ENCODE measurements at places on chromosomes 6 and 20.

GRCh38 chr6:66599541-66599940 is 892.5 kb upstream of the EYS start:
- no peak overlapping the region for H3K4me3 ChIP-seq
- H3K36me3 ChIP-seq: no peaks in the 10 kb centered on the region
- no peaks in the 10 kb centered on the region for H3K4me1 ChIP-seq
- no peaks in the 10 kb centered on the region for H3K27me3 ChIP-seq

- no peaks in the 10 kb centered on the region for H3K36me3 ChIP-seq
- DNase-seq: no peak
- peak overlapping the region; percentile 9 for H3K27ac ChIP-seq
- no peaks in the 10 kb centered on the region for H3K27me3 ChIP-seq
- no peak overlapping the region for H3K4me3 ChIP-seq
- H3K4me1 ChIP-seq: no peaks in the 10 kb centered on the region
Observed at GRCh38 chr6:23334360-23334759, 765.0 kb downstream of the HDGFL1 start.

GRCh38 chr6:86192123-86192522 is 549.4 kb upstream of the SYNCRIP start:
- no peak for DNase-seq
- no peak overlapping the region for H3K4me3 ChIP-seq
- no peaks in the 10 kb centered on the region for H3K27me3 ChIP-seq
- no peak overlapping the region for H3K27ac ChIP-seq
- H3K4me1 ChIP-seq: no peaks in the 10 kb centered on the region

GRCh38 chr6:562052-562676 is 94.7 kb downstream of the HUS1B start:
- no peaks in the 10 kb centered on the region for H3K4me1 ChIP-seq
- H3K27ac ChIP-seq: no peak overlapping the region
- H3K36me3 ChIP-seq: no peaks in the 10 kb centered on the region
- H3K4me3 ChIP-seq: no peak overlapping the region
- H3K27me3 ChIP-seq: no peaks in the 10 kb centered on the region

- H3K27me3 ChIP-seq: no peaks in the 10 kb centered on the region
- H3K36me3 ChIP-seq: no peaks in the 10 kb centered on the region
- no peak overlapping the region for H3K27ac ChIP-seq
- no peak for DNase-seq
- no peak overlapping the region for H3K4me3 ChIP-seq
- no peaks in the 10 kb centered on the region for H3K4me1 ChIP-seq
Observed at GRCh38 chr20:36219671-36220220, 16.5 kb upstream of the AAR2 start.

GRCh38 chr6:41522780-41523548 is 23.2 kb upstream of the FOXP4 start:
- H3K27ac ChIP-seq: no peak overlapping the region
- no peaks in the 10 kb centered on the region for H3K36me3 ChIP-seq
- H3K4me3 ChIP-seq: no peak overlapping the region

DNA sequence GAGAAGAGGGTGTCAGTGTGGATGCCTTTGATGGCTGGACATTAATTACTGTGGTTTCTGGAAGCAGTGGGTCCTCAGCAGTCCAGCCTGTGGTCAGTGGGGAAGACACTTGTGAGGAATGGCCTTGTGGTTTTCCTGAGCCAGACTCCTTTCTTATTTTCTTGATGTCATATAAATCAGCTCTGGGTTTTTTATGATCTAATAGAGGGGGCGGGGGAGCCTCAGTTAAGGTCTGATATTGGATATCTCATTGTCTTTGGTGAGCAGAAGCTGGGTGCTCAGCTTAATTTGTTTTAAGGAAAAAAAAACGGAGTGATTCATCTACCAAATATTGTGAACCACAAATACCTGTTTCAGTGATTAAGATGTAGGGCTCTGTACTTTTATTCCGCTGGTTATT is 62.1 kb downstream of the OTOR start:
- no peaks in the 10 kb centered on the region for H3K4me1 ChIP-seq
- no peak for DNase-seq
- no peak overlapping the region for H3K27ac ChIP-seq

GRCh38 chr20:48287552-48288170 is 502.4 kb upstream of the SULF2 start:
- DNase-seq: no peak
- H3K4me3 ChIP-seq: no peak overlapping the region
- no peaks in the 10 kb centered on the region for H3K36me3 ChIP-seq
- no peak overlapping the region for H3K27ac ChIP-seq

- H3K27ac ChIP-seq: no peak overlapping the region
- H3K27me3 ChIP-seq: no peaks in the 10 kb centered on the region
- no peaks in the 10 kb centered on the region for H3K4me1 ChIP-seq
- H3K36me3 ChIP-seq: no peaks in the 10 kb centered on the region
Observed at GRCh38 chr6:78192057-78192456, 539.2 kb downstream of the MEI4 start.

GRCh38 chr6:108531332-108531731 is 29.4 kb upstream of the FOXO3 start:
- no peak for DNase-seq
- H3K36me3 ChIP-seq: no peaks in the 10 kb centered on the region
- H3K4me1 ChIP-seq: no peaks in the 10 kb centered on the region
- H3K27ac ChIP-seq: no peak overlapping the region
- H3K4me3 ChIP-seq: no peak overlapping the region

- no peak overlapping the region for H3K4me3 ChIP-seq
- no peaks in the 10 kb centered on the region for H3K36me3 ChIP-seq
- no peaks in the 10 kb centered on the region for H3K27me3 ChIP-seq
- DNase-seq: no peak
- no peak overlapping the region for H3K27ac ChIP-seq
Observed at GRCh38 chr6:5188646-5189045, 72.1 kb downstream of the LYRM4 start.

DNA sequence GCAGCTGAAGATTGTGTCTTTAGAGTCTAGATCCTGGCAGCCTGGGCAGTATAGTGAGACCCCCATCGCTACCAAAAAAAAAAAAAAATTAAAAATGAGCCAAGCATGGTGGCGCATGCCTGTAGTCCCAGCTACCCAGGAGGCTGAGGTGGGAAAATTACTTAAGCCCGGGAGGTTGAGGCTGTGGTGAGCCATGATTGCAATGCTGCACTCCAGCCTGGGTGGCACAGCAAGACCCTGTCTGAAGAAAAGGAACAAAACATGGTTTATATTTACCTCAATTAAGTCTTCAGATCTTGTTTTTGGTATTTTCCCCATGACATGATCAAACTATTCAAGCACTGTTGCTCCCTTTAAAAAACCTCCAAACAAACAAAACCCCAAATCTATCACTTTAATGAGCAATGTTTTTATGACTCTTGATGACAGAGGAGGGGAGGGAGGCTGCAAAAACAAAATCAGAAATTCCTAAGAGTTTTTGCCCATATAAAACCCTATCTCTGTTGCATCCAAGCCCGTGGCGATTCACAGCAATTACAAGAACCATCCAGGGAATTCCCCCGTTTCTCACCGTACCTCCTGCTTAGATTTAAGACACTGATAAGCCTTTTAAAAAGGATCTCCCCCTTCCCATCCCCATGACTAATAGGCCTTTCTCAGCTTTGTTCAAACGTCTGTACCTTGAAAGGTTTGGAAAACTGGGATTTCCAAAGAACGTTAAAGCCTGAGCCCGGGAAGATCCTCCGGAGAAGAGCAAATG is 259.9 kb downstream of the BMP7 start:
- no peaks in the 10 kb centered on the region for H3K4me1 ChIP-seq
- no peak for DNase-seq
- H3K27me3 ChIP-seq: peaks cover 4% of the 10 kb centered on the region
- H3K36me3 ChIP-seq: no peaks in the 10 kb centered on the region

DNA sequence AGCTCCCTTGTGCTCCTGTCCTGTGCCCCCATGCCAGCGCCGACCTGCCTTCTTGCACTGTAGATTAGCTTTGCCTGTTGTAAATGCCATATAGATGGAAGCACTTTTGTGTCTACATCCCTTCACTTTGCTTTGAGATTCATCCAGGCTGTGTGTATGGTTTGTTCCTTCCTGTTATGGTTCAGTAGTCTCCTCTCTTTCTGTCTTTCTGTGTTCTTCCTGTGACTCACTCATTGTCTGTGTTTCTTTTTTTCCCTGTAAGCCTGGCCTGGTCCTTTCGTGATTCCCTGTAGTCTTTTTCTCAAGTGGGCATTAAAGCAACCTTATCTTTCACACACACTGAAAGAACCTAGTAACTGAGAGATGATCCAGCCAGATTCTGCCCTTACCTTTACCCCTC is 66.6 kb downstream of the JARID2 start:
- no peaks in the 10 kb centered on the region for H3K36me3 ChIP-seq
- H3K27ac ChIP-seq: peak overlapping the region; percentile 51
- H3K4me1 ChIP-seq: peaks cover 65% of the 10 kb centered on the region
- no peak overlapping the region for H3K4me3 ChIP-seq
- DNase-seq: no peak
- no peaks in the 10 kb centered on the region for H3K27me3 ChIP-seq

DNA sequence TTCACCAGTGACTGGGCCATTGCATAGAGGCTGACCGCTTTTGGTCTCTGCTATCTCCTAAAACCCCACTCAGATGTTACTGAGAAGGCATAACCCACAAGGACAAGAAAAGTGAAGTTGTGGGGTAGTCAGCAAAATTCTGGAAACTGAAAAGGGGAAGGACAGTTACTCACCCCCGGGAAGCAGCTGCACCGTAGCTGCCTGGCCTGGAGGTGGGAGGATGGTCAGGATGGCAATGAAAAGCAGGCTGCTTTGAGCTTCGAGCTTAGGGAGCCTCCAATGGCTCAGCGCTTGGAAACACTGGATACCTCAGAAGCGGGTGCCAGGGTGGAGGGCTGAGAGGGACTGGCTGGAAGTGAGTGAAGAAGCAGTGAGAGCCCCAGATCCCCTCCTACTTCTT is 56.0 kb downstream of the KCNK5 start:
- no peaks in the 10 kb centered on the region for H3K36me3 ChIP-seq
- no peak for DNase-seq
- no peaks in the 10 kb centered on the region for H3K4me1 ChIP-seq

DNA sequence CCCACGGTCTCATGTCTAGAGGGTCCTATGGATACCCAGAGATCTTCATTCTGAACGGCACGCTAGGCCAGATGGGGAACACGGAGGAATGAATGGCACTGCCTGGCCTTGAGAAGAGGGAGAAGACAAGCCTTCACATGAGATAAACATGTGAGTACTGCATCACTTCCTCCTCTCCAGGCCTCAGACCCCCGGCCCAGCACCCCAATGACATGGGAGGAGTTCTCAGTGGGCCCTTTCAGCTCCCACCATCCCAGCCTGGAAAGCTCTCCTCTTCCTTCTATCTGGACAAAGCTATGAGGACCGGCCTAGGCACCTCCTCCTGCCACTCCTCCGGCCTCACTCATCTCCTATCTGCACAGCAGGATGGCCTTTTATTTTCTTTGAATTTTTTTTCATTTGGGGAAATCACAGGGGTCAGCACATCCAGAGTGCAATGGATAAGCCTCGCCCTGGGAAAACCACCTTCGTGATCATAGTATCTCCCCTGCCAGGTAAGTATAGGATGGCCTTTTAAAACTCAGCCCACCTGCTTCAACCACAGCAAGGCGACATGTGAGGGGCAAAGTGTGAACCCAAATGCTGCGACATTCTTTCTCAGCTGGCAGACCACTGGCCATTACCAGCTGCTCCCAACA is 39.2 kb upstream of the CDKN1A start:
- H3K4me3 ChIP-seq: no peak overlapping the region
- no peaks in the 10 kb centered on the region for H3K36me3 ChIP-seq
- no peaks in the 10 kb centered on the region for H3K27me3 ChIP-seq
- peaks cover 10% of the 10 kb centered on the region for H3K4me1 ChIP-seq
- no peak overlapping the region for H3K27ac ChIP-seq

DNA sequence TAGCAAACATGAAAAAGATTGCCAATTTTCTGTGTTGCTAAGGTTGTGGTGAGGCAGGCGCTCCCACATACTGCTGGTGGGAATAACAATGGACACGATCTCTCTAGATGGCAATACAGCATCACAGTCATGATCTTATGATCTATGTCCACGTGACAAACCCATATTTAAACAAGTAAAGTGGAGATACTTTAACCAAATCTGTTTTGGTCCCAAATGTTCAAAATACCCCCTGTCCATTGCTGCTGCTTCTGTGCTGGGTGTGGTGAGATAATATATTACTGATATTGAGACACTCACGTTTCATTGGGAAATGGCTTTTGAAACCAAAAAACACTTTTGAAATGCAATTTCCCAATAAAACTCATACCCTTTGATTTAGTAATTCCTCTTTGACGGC is 23.0 kb downstream of the SIRPD start:
- H3K27ac ChIP-seq: no peak overlapping the region
- H3K4me3 ChIP-seq: no peak overlapping the region
- no peaks in the 10 kb centered on the region for H3K36me3 ChIP-seq
- no peaks in the 10 kb centered on the region for H3K4me1 ChIP-seq

GRCh38 chr20:42901689-42902440 is 287.8 kb downstream of the PTPRT start:
- H3K4me3 ChIP-seq: no peak overlapping the region
- H3K36me3 ChIP-seq: no peaks in the 10 kb centered on the region
- H3K4me1 ChIP-seq: no peaks in the 10 kb centered on the region
- no peaks in the 10 kb centered on the region for H3K27me3 ChIP-seq
- H3K27ac ChIP-seq: no peak overlapping the region
- DNase-seq: no peak

GRCh38 chr20:37927410-37928095 is 24.6 kb downstream of the VSTM2L start:
- no peak overlapping the region for H3K4me3 ChIP-seq
- no peaks in the 10 kb centered on the region for H3K4me1 ChIP-seq
- DNase-seq: no peak
- H3K27ac ChIP-seq: no peak overlapping the region
- H3K36me3 ChIP-seq: no peaks in the 10 kb centered on the region
- H3K27me3 ChIP-seq: peaks cover 6% of the 10 kb centered on the region

DNA sequence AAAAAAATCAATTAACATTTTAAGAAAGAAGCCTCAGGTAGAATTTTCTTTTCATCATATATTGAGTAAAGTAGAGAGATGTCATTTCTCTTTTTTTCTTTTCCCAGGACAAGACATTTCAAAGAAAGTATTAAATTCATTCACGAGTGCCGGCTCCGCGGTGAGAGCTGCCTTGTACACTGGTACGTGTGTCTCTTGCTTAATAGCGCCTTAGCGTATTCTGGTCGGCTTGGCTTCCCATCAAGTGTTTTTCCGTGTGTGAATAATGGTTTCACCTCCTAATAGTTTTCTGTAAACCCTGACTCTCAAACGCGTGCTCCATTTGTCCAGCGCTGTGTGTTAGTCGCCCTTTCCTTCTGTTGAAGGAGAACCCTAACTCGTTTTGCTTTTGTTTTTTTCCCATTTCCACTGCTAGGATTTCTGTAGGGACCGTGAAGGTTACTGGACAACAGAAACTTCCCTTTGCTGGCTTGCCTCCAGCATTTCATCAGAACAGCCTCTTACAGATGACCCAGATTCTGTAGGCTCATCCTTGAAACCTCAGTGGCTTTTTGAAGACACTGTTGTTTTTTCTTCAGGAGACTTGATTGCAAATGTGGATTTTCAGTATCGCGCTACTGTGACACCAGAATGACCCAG is 45.7 kb upstream of the IRF4 start:
- no peak overlapping the region for H3K27ac ChIP-seq
- DNase-seq: no peak
- H3K27me3 ChIP-seq: no peaks in the 10 kb centered on the region
- peaks cover 13% of the 10 kb centered on the region for H3K4me1 ChIP-seq
